ENCODE measurements at places on chromosomes 7 and 10. TPM values are rescaled to one million over a fixed set of nuclear protein-coding genes. Genes with fewer than 3 reads are reported as not detected.

DNA sequence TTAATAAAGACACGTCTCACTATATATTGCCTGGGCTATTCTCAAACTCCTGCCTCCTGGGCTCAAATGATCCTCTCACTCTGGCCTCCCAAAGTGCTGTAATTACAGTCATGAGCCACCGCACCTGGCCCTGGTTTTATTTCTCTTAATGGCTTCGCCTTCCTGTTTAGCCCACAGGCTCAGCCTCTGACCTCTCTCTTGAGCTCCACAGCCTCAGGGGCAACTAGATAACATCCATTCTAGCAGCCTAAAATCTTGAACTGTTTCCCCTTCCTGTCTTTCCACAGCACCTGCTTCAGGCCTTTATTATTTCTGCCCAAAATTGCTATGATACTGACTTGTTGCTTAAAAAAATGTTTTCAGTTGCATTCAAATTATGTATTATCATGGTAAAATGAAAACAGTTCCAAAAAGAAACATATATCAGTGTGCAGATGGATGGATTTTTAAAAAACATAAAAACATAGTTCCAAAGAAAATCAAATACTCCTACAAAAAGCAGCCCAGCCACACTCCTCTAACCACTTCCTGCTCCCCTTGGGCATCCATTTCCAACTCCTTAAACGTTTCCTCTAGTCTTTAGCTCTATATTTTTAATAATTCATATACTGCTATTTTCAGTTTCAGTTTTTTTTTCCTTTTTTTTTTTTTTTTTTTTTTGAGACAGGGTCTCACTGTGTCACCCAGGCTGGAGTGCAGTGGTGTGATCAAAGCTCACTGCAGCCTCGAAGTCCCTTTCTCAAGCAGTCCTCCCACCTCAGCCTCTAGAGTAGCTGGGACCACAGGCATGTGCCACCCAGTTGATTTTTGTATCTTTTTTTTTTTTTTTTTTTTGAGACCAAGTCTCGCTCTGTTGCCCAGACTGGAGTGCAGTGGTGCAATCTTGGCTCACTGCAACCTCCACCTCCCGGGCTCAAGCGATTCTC is 5.1 kb upstream of the BAZ1B start:
- no peaks in the 10 kb centered on the region for H3K36me3 ChIP-seq
- H3K27ac ChIP-seq: no peak overlapping the region
- H3K4me3 ChIP-seq: no peak overlapping the region
- H3K27me3 ChIP-seq: no peaks in the 10 kb centered on the region
- no peaks in the 10 kb centered on the region for H3K4me1 ChIP-seq

GRCh38 chr10:58267713-58268453 is at the start of gene IPMK:
TSS of gene IPMK (minus strand) at chr10:58267894. CDS start at chr10:58267611, 283 bp downstream.
- peak within 1 kb of the TSS; percentile 85 for H3K4me3 ChIP-seq
- no peaks in the 10 kb centered on the region for H3K27me3 ChIP-seq
- peak; percentile 99 for DNase-seq

Gene AKR1C3
- total RNA-seq: 63.6 TPM

- no peaks in the 10 kb centered on the region for H3K4me1 ChIP-seq
- peak; percentile 81 for DNase-seq
- peaks cover 66% of the 10 kb centered on the region for H3K27me3 ChIP-seq
- H3K4me3 ChIP-seq: no peak overlapping the region
- H3K27ac ChIP-seq: no peak overlapping the region
Measured at GRCh38 chr10:133230387-133231195, 574 bp downstream of the UTF1 start.

Gene SMO
- 4.0 TPM for total RNA-seq

- no peaks in the 10 kb centered on the region for H3K27me3 ChIP-seq
- no peak overlapping the region for H3K4me3 ChIP-seq
- no peak for DNase-seq
- H3K4me1 ChIP-seq: peaks cover 32% of the 10 kb centered on the region
- no peaks in the 10 kb centered on the region for H3K36me3 ChIP-seq
- peak overlapping the region; percentile 65 for H3K27ac ChIP-seq
Measured at GRCh38 chr10:71622154-71622526, 97.4 kb downstream of the C10orf105 start.

Gene COMTD1
- 21.8 TPM for total RNA-seq

DNA sequence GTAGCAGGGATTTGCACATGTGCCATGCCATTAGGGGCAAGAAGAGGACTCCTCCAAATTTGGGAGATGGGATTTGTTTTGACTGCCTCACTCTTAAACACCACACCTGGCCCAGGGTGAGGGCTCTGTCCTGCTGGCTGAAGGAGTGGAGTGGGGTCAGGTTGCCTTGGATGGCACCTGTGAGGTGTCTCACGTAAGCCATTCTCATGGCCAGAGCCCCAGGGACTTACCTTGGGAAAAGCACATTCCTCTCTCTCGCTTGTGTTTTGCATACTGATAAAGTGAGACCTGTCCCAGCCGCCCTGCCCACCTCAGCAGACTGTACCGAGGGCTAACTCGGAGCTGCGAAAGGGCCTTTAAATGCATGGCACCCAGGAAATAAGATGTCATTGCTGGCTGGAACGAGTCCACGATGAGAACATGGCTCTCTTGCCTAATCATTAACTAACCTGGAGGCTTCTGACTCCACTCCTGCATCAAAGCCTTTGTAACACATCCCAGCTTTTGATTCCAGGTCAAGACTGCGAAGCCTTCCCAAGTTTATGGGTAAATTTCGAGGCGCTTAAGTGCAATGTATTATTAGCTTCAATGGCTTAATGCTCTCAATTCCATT is 184.0 kb upstream of the RNF32 start:
- H3K27ac ChIP-seq: no peak overlapping the region
- no peaks in the 10 kb centered on the region for H3K36me3 ChIP-seq
- no peaks in the 10 kb centered on the region for H3K4me1 ChIP-seq
- no peak for DNase-seq

DNA sequence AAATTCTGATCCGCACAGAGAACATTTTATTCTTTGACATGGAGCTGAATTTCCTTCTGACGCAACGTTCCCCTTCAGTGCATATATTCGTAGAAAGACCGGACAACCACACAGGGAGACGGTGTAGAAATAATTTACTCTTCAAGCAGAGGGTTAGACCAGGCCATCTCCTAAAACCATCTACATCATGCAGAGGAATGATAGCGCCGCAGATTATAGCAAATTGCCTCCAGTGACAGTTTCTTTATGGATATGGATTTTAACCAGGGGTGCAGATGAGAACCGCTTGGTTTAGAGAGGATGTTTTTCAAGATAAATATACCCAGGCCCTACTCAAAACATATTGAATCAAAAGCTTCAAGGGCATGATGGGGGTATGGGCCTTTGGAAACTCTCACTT is 759.3 kb upstream of the AUTS2 start:
- no peaks in the 10 kb centered on the region for H3K27me3 ChIP-seq
- H3K36me3 ChIP-seq: no peaks in the 10 kb centered on the region

- no peak for DNase-seq
- no peaks in the 10 kb centered on the region for H3K27me3 ChIP-seq
- no peak overlapping the region for H3K27ac ChIP-seq
- H3K4me1 ChIP-seq: no peaks in the 10 kb centered on the region
Measured at GRCh38 chr7:128304212-128304611, 39.5 kb downstream of the RBM28 start.

GRCh38 chr7:85405016-85405902 is 218.4 kb upstream of the SEMA3D start:
- no peaks in the 10 kb centered on the region for H3K4me1 ChIP-seq
- no peak overlapping the region for H3K27ac ChIP-seq
- H3K4me3 ChIP-seq: no peak overlapping the region
- no peaks in the 10 kb centered on the region for H3K36me3 ChIP-seq
- no peak for DNase-seq
- H3K27me3 ChIP-seq: no peaks in the 10 kb centered on the region

Gene SP4
- 8.2 TPM for total RNA-seq

DNA sequence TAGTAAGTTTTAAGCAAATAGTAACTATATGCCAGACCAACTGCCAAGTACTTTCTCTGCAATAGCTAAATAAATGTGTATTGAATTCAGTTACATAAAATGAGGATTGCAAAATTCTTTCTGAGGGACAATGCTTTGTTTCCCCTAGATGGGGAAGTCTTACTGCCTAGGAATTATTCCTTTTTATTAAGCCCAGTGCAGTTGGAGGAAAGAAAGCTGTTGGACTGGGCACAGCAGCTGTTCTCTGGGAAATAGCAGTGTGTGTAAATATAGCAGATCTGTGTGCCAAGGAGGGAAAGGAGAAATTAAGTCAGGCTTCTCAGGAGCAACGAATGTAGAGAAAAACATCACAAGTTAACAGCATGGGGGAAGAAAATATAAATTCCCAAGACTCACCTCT is 77.1 kb downstream of the SEC23IP start:
- no peak overlapping the region for H3K4me3 ChIP-seq
- H3K27me3 ChIP-seq: no peaks in the 10 kb centered on the region
- no peak overlapping the region for H3K27ac ChIP-seq
- DNase-seq: no peak
- no peaks in the 10 kb centered on the region for H3K36me3 ChIP-seq
- H3K4me1 ChIP-seq: no peaks in the 10 kb centered on the region

DNA sequence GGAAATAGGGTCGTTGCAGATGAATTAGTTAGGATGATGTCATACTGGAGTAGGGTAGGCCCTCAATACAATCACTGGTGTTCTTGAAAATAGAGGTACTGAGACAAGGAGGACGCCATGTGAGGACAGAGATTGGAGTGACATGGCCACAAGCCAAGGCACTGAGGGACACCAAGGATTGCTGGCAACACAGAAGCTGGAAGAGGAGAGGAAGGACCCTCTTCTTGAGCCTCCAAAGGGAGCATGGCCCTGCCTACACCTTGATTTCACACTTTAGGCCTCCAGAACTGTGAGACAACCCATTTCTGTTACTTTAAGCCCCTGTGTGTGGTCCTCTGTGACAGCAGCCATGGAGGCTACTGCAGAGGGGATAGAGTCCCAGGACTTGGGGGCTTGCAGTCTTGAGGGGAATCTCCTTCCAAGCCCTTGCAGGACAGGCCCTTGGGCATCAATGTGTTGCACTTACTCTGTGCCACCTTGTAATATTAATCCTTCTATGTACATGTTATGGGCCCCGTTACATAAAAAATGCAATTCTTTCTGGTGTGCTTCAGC is 3.7 kb upstream of the AOC1 start:
- DNase-seq: no peak
- no peak overlapping the region for H3K4me3 ChIP-seq
- peaks cover 6% of the 10 kb centered on the region for H3K4me1 ChIP-seq
- peaks cover 17% of the 10 kb centered on the region for H3K27me3 ChIP-seq

All from upper lobe of right lung (tissue), 1 donor.